ENCODE measurements at places on chromosomes 3 and 15.

GRCh38 chr3:126509597-126510307, 7.8 kb downstream of the UROC1 start:
- peak; percentile 24 for DNase-seq

- DNase-seq = no peak
Measured at GRCh38 chr15:69843276-69843899, 254.3 kb downstream of the TLE3 start.

DNA sequence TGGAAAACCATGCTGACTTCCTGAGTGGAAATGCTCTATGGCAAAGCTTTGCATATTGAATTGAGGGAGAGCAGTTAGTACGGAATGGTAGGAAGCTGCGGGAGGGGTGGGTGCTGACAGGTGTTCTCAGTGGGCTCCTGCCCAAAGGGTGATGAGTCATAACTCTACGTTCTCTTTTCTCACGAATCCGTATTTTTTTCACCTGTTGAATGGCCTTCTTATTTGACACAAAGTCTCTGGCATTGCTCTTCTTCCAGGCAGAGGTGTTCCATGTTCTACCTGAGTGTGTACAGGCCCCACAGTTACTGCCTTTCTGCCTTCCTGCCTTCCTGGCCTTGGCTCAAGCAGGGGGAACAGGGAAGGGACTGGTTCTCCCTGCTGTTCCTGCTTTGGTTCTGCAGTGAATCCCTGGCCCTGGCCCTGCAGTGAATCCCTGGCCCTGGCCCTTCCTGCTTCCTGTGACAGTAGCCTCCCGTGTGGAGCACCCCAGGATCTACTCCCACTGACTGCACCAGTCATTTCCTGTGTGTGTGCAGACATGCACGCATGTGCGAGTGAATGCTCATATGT, 31.9 kb downstream of the TRAK1 start:
- peak; percentile 47 for DNase-seq

DNA sequence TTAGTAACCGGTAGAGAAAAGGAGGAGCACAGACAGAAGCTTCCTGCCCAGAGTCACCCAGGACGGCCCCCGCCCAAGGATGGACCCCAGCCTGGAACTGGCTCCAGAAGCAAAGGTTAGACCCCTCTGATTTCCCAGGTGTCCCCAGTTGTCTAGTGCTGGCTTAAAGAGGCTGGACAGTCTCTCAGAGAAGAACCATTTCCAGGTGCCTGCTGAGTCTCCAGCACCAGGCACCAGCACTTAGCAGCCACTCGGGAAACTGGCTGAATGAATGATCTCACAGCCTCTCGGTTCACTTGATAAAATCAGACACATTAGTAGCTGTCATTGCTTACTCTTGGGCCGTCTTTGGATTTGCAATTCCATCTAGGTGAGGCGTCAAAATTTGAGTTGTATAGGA, 139.7 kb upstream of the HES1 start:
- DNase-seq = no peak

DNA sequence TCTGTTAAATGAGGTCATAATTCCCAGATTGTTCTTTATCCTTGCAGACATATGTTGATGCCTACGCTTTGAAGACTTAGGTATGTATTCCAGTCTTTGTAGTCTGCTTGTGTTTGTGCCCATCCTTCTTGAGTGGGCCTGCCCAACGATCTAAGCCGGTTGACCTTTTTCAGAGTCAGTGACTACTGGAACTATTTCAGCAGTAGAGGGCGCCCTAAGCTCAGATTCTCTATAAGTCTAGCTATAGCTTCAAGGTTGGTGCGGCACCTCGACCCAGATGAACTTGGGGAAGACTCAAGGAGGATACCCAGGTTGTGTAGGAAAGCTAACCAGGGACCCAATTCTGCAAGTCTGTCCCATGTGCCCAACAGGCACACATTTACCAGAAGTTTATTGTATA, 228.8 kb upstream of the PPP2R3A start:
- no peak for DNase-seq

DNA sequence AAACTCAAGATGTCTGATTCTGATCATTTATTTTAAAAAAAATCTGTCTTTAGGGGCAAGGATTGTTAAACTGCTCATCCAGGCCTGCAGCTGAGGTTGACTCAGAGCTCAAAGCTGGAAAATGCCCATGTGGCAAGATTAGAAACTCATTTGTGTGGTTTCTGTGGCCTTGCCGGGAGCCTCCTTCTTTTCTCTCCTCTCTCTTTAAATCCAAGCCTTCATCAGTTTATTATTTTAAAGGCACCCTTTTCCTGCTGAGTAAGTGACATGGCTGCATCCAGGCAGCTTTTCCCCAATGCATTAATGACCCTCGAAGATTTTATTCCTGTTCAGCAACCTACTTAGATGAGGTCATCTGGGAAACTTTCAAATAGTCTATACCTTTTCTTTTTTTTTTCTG, 221.3 kb upstream of the CDIN1 start:
- no peak for DNase-seq

DNA sequence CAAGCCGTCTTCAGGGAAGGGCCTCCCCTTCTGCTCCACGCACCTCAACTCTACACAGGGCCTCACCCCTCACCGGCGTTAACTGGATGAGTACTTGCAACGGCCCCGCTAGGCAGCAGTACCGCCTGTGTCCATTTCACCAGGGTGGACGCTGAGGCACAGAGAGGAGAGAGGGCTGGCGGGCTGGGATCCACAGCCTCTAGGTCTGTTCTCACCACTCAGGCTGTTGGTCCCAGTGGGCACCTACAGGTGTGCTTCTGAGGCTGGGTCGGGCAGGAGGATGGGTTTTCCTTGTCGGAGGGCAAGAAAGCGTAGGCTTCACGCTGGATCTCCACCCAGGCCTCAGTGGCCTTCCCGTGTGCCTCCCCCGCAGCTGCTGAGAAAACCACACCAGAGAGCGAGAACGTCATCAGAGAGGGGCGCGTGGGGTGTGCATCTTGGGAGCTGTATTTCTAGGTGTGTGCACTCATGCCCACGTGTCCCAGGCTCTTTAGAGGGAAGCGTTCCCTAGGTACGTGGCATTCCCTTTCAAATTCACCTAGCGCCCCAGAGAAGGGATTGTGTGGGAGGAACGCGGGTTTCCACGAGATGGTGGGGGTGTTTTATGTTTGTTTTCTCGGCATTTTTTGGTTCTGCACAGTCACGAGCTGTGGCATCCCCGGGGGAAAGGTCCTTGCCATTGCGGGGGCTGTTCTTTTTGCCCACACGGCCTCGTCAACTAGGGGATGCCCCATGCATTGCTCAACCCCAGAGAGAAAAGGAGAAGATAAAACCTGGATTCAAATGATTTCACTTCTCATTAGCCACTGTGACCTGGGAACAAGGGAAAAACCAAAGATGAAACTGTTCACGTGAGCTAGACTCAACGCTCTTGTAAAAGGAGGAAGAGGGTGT, 67.7 kb downstream of the MGLL start:
- DNase-seq = no peak

DNA sequence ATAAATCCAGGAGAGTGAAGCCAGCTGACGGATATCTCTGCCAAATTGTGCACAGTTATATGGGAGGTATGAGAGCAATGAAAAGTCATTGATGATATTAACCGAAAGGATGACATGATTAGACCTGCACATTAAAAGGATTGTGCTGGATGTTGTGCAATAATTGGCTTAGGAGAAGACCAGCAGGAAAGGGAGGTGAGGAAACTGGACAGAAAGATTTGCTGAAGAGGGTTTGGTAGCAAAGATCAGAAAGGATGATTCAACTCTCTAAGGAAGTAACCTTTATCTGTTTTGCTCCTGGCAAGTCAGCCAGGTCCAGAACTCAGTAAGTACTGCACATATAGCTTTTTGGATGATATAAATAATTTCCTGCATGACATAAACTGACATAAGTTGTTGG, 704.7 kb downstream of the GRM7 start:
- DNase-seq = no peak

GRCh38 chr3:42901073-42901415, 4.9 kb upstream of the ZNF662 start:
- no peak for DNase-seq

DNA sequence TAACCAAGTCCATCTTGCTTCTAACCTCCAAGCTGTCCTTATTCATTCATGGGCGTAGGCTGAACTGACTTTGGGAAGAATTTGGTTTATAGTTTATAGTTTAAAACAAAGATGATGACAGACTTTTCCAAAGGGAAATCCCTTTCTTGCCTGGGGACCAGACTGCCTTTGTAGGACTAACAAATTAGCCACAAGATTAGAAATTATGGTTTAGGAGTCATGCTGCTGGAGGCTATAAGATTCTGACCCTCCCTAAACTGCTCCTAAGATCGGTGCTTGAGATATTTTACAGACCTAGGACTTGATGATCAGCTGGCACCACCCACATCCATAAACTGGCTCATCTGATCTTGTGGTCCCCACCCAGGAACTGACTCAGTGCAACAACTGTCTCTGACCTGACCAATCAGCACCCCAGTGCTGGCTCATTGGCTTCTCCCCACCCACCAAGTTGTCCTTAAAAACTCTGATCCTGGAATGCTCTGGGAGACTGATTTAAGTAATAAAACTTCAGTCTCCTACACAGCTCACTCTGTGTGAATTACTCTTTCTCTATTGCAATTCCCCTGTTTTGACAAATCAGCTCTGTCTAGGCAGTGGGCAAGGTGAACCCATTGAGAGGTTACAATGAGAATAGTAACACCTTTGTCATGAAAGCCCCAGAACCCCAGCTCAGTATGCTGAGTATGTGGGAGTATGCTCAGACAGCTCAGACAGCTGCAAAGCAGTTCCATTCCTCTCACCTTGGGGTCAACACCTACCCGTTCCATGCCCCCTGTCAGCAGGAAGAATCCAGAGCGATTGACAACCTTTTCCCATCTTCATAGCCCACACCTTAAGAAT, 51.6 kb upstream of the C15orf39 start:
- DNase-seq = no peak

DNA sequence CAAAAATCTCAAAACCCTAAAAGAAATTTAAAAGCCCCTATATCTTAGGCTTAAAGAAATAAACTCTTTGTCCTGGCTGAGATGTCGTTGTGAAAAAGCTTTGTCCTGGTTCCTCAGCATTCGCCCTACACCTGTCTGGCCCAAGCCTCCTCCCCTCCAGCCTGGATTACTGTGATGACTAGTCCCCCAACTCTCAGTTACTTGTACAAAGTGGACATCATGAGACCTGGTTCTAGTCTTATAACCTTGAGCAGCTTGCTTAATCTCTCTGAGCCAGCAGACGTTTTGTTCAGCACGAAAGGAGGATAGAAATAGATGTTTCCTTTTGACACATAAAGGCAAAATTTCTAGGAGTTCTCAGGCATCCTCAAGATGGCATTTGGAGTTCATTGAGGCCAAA, 51.6 kb downstream of the FILIP1L start:
- DNase-seq = no peak

GRCh38 chr3:10962481-10963036, 30.0 kb upstream of the SLC6A1 start:
- DNase-seq = peak; percentile 94

DNA sequence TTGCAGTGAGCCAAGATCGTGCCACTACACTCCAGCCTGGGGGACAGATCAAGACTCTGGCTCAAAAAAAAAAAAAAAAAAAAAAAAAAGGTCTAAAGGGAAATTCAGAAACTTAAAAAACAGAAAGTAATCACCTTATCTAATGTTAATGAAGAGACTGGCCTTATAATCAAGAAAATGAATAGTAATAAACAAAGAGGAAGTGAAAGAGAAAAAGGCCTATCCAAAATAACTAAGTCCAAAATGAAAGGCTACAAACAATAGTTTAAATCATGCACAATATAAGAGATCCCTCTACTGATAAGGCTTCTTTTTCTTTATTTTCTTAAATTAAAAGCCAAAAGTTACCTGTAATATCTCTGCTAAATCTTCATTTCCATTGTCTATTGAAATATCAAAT, 37.1 kb upstream of the HDC start:
- DNase-seq = no peak

GRCh38 chr3:41208507-41209220, 9.4 kb downstream of the CTNNB1 start:
- DNase-seq = no peak

- no peak for DNase-seq
Measured at GRCh38 chr3:35071772-35072171, 567.6 kb upstream of the ARPP21 start.

GRCh38 chr15:40925495-40925862, 3.7 kb upstream of the DLL4 start:
- peak; percentile 52 for DNase-seq

- no peak for DNase-seq
Measured at GRCh38 chr15:85760049-85760448, 34.7 kb downstream of the KLHL25 start.

DNA sequence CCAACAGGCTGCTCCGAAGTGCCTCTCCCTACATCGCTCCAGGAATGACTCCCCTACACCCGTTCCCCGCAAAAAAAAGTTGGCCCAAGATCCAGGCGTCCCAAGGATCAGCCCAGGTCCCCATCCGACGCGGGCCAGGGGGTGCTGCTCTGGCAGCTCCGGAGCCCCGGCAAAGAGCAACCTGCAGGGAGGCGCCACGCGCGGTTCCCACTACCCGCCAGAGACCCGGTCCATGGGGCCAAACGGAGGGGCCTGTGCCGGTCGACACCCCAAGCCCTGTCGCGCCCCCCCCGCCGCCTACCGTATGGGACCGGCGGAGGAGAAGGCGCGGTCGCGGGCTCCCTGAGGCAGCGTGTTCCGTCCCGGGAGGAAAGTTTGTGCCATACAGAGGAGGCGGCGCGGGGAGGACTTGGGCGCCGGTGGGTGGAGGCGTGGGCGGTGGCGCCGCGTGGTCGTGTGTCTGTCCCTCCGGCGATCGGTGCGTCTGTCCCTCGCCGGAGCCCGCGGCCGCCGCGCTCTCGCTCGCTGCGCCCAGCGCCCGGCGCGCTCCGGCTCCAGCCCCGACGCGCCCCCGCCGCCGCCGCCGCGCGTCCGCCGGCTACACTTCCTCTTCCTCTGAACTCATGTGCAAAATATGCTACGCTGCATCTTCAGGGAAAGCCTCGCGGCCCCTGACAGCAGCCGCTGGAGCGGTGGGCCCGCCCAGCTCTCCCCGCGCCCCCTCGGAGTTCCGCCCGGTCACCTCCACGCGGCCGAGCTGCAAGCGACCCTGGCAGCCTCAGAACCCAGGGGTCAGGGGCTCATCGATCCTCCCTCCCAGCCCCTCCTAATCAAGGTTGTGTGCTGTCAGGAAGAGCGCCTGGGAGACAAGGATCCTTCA, at the start of gene RFTN1:
TSS of gene RFTN1 (minus strand) at position 559 of the 880 bp plus-strand sequence. CDS start 19,830 bp downstream, outside the sequence.
- DNase-seq = peak; percentile 11

GRCh38 chr3:157445857-157446256, 9.2 kb downstream of the PTX3 start:
- DNase-seq = no peak

- DNase-seq = peak; percentile 55
Measured at GRCh38 chr15:31489801-31490646, 163.4 kb downstream of the KLF13 start.

GRCh38 chr3:57959423-57960173, 48.6 kb upstream of the FLNB start:
- no peak for DNase-seq

DNA sequence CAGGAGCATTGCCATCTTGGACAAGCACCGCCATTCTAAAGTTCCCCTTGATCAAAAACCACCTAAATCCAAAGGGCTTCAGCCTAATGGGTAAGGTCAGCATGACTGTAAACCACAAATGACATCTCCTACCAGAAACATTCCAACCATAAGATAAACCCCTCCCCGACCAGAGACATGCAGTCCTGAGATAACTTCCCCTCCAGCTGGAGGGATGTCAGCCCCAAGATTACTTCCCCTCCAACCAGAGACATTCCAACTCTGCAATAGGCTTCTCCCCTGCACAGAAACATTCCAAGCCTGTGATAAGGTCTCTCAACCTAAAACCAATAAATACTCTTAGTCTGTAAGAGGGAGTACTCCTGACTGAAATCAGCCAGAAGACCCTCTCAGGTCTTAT, 62.7 kb upstream of the DNAJC19 start:
- DNase-seq = no peak

Measured in NCI-H2171 treated with DMSO at 0.1 percent for 48 hours (cell line).